ENCODE measurements at places on chromosomes 11 and 22.
A peak's percentile ranks its signal among the peaks of the same experiment; 100 is the strongest.

- DNase-seq = no peak
These were observed 17.0 kb upstream of the NECTIN1 start for GRCh38 chr11:119745776-119746535.

- no peak for DNase-seq
These were observed 33.0 kb downstream of the PRR5L start for GRCh38 chr11:36328966-36329673.

DNA sequence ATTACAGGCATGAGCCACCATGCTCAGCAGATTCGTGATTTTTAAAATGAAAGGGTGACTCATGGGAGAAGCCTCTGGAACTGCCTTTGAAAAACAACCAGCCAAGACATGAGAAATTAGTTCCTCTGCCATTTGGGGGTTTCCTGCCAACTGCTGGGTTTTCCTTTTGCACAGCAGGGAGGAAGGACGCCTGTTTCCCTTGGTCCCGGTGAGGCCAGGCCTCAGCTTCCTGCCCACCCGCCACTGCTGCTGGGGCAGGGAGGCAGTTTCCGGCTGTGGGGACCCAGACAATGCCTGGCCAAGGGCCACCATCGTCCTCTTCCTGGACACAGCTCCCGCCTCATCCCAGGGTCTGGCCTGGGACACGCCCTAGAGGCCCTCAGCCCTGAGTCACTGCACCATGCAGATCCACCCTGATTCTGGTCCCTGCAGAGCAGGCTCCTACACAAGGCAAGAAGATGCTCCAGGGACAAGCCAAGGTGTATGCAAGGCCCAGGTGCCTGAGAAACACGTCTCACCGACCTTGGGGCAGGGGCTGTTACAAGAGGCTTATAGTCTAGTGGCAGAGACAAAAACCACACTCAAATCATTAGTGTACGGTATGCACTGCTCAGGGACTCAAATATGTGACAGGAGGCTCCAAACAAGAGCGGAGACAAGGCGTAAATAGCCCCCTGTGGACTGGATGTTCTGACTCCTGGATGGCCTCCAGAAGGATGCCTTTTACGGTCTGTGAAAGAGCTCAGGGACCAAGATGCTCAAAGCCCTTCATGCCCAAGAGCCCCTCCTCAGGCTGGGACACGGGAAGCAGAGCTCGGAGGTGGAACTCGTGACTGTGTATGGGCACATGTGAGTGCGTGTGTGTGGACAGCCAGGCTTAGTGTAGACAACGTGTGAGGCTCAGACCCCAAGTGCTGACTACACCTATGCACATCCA is 10.0 kb downstream of the PPM1F start:
- DNase-seq = peak; percentile 71

DNA sequence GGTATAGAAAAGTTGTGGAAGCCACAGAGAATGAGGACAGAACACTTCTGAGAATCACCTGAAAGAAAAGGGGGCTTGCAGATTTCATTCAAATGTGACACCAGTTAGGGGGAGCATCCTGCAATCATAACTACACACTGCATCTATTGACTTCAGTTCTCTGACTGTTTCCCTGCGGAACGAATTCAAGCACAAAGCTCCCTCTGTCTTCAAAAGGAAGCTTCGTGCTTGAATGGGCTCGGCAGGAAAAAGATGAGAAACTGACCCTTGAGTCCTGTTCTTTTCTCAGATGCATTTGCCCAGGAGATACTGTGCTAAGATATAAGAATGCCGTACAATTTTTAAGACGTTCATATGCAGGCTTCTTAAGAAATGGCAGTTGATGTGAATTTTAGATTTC is 2000.4 kb upstream of the RAG2 start:
- DNase-seq = no peak

GRCh38 chr11:126310200-126310991 is 6.5 kb downstream of the DCPS start:
- peak; percentile 43 for DNase-seq

DNA sequence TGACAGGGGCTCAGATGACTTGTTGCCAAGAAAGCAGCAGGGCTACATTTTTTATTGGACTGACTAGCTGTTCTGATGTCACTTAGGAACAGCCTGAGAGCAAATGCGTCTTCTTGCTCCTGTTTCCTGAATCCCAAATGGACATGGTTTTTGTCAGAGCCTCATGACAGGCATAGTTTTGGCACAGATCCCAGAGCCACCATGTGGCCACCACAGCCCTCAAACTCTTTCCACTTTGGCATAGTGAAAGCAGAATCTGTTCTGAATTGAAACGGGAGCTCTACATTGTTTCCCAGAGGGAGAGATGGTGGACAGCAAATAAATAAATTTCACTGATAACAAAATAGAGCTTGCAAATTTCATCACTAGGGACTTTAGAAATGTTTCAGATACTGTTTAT is 222.2 kb downstream of the C11orf87 start:
- no peak for DNase-seq

DNA sequence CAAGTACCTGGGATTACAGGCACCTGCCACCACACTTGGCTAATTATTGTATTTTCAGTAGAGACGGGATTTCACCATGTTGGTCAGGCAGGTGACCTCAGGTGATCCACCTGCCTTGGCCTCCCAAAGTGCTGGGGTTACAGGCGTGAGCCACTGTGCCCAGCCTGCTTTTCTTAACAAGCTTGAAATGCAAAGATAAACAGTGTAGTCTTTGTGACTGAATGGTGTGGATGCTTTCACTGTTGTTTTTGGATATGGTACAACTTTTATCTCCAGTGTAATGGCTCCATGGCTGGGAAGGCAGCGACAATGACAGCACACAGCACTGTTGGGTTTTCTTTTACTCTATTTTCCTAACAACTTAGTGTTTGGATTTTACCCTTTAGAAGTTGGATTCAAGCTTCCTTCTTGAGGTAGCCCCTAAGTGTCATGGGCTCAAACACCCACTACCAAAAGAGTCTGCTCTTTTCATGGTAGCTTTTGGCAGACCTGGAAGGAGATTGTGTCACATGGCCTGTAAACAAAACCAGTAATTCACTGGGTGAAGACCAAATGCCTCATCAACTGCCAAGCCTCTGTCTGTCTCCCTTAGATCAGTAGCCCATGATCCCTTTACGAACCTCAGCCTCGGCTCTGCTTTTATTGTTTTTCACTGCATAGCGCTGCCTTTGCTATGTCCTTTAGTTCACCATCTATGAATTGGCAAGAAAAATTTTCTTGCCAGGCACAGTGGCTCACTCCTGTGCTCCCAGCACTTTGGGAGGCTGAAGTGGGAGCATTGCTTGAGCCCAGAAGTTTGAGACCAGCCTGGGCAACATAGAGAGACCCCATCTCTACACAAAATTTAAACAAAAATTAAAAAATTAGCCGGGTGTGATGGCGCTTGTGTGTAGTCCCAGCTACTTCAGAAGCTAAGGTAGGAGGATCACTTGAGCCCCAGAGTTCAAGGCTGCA is 6.4 kb downstream of the VPS51 start:
- no peak for DNase-seq

DNA sequence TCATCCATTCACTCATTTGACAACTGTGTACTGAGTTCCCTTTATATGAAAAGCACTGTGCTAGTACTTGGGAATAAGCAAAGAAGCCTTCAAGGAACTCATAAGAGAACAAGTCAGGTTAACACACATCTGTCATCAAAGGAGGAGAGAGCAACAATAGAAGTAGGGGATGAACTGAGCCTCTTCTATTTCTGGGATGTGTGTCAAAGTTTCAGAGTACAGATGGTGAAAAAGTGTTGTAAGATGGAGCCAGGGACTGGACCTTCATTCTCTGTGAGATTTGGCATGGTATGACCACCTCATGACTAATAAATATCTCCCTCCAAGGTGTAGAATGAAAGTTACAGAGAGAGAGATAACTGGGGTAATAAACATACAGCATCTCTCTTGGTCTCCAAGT is 349.8 kb upstream of the PLET1 start:
- no peak for DNase-seq

DNA sequence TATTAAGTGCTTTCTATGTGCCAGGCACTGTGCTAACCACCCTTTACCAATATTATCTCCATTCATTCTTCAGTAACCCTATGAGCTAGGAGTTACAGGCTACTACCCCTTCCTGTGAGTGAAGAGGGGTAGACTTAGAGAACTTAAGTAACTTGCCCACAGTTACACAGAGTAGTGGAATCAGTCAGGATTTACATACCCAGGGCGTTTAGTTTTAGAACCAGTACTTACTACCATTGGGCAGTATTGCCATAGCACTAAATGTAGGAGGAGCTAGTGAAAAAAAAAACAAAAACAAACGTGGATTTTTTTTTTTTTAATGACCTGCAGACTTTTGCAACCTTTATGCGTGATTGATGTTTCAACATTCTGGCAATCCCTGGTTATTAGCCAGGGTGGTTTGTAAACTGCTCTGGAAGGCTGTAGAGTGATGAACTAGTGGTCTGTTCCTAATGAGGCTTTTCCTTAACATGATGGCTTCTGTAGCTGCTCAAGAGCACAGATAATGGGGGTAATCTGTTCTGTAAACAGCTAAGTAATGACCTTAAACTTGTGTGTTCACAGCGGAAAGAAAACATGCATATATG is 11.4 kb downstream of the TBCEL start:
- DNase-seq = no peak
